Stimulated activated CD8-positive, alpha-beta memory T cell treated with anti-CD3 and anti-CD28 coated beads, Interleukin-15, amount 100 ng/mL, for 1 hour (primary cell): ENCODE measurements at places on chromosomes 4 and X.

DNA sequence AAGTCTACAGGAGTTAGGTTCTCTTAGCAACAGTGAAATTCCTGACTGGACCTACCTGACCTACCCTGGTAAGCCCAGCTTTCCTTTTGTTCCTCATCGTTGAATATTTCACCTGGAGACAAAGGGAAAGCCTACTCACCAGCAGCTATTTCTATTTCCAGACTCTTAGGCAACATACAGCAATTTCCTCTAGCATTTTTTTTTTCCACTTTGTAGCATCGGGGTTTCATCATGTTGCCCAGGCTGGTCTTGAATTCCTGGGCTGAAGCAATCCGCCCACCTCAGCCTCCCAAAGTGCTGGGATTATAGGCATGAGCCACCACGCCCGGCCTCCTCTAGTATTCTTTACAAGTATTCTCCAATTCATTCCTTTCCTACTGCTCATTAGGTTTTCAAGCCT lies 6.8 kb upstream of the S100G start:
- DNase-seq = no peak

- no peak for DNase-seq
Observed at GRCh38 chr4:89299153-89299791, 8.3 kb downstream of the GPRIN3 start.

DNA sequence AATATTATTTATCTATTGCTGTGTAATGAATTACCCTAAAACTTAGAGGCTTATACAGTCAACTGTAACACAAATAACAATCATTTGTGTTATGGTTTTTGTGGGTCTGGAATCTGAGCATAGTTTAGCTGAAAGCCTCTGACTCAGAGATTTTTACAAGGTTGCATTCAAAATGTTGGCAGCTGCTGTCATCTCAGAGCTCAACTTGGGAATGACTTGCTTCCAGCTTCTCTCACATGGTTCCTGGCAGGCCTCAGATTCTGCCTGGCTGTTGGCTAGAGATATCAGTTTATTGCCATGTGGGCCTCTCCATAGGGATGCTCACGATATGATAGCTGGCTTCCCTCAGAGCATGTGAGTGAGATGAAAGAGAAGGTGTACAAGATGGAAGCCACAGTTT lies 70.2 kb upstream of the BRWD3 start:
- no peak for DNase-seq

DNA sequence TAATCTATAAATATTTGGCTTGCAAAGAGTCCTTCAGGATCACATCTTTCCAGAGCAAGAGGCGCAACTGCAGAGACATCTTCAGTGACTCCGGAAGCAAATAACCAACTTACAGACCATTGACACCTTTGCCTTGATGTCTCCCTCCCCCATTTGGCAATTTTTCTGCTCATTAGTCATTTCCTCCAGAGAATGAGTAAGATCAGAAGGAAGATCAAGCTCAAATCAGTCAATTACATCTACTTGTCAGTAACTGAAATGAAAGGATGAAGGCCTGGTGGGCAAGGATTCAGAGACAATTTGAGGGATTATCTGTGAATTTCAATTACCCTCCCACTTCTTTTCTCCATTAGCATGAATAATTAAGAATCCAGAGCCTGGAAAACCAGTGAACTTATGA lies 665.6 kb upstream of the CPEB2 start:
- no peak for DNase-seq

- DNase-seq = no peak
Observed at GRCh38 chr4:53161787-53162433, 204.0 kb downstream of the SCFD2 start.
